Activated naive CD4-positive, alpha-beta T cell treated with anti-CD3 and anti-CD28 coated beads, Interleukin-2, amount 50 U/mL, for 72 hours (primary cell): ENCODE measurements at places on chromosomes 6 and 20. TPM values are rescaled to one million over a fixed set of nuclear protein-coding genes. Genes with fewer than 3 reads are reported as not detected.

Gene LY6G6D
- total RNA-seq, result not detected

DNA sequence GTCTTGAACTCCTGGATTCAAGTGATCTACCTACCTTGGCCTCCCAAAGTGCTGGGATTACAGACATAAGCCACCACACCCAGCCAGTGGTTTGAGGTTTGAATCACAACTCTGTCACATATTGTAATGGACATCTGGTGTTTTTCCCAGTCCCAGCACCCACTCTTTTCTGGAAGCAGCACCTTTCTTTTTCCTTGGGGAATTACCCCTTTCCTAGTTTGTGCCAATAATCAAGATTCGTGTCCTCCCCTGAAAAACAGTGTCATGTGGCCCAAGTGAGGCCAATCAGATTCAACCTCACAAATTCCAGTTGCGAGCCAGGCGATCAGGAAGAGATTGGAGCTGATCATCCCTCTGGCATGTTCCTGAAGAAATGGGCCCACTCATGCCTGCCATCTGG is 71.7 kb upstream of the SGK1 start:
- no peak for DNase-seq

- no peak for DNase-seq
Observed at GRCh38 chr6:83199173-83199862, 6.2 kb downstream of the RWDD2A start.

DNA sequence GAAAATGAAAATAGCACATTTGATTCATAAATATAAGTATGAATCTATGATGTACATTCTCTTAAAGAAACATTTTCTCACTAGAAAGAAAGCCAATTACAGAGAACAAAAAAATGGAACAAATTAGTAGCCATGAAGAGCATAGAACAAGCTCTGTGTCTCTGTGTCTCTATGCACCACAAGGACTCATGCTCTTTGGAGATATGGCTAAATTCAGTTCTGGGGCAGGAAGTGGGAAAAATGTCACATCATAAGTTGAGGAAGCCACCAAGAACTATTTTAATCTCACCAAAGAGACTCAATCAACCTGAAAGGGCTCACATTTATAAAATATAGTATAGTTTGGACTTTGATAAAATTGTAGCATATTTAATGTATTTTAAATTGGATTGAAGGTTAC is 1259.8 kb upstream of the GJE1 start:
- DNase-seq, result no peak

Gene ZNF311
- 0.53 TPM for total RNA-seq

DNA sequence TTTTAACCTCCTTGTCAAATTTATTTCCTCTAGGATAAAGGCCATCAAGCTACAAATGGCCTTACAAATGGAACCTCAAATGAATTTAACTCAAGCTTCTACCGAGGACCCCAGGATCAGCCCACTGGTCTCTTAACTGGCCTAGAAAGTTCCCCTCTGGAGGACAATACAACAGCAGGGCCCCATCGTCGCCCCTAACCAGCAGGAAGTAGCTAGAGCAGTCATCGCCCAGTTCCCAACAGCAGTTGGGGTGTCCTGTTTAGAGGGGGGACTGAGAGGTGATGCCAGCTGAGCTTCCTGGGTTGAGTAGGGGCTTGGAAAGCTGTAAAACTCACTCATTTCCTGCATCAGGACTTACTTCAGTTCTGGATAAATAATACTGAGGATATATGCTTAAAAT is 25.6 kb downstream of the CEP85L start:
- no peak for DNase-seq

DNA sequence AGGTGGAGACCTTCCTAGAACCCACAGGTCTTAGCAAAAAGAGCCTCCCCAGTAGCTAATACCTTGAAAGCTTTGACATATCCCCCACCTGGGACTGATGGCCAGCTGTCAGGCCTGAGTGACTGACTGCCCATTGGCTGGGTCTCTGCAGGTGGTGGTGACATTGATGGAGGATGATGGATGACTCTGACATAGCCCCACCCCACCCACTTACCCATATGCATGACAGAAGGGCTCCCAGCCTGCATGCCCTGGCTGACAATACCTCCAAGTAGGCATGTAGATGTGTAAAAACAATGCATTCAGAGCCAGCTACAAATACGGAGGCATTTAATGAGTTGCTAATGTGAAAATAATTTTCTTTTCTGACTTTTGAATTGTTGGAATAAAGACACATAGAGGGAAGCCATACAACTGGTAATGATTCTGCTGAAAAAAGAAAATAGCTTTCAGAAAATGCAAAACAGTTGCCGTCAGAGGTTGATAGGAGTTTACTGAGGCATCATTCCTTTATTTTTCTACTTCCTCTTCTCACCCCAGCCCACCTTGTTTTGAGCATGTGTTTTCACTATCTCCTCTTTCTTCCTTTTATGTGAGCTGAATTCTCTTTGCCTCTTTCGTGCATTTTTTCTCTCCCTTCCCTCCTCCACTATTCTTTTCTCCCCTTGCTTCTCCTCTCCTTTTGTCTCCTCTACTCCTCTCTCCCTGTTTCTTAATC is 70.6 kb downstream of the OLIG3 start:
- no peak for DNase-seq

DNA sequence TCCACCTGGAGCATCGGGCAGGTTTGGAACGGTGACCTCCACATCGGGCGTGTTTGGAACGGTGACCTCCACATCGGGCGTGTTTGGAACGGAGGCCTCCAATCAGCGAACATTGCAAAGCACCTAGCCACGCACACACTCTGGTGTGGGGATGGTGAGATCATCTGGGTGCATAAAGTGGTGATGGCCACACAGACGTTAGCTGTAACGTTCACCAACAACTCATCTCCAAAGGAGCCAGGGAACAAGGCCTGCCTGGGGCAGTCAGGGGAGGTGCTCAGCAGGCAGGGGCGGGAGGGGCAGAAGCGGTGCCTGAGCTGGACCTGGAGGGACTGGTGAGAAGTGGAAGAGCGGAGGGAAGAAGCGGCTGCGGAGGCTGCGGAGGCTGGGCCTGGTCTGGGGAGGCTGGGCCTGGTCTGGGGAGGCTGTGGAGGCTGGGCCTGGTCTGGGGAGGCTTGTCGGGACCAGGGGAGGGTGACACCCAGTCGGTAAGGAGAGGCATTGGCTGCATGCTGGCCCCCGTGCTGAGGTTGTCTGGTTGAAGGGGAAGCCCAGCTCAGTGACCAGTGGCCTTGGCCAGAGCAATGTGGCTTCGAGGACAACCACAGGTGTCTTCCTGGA is 89.9 kb downstream of the PSMB1 start:
- no peak for DNase-seq

- DNase-seq, result no peak
Observed at GRCh38 chr20:58137236-58137635, 91.2 kb downstream of the ANKRD60 start.

Gene TRIM10
- total RNA-seq, result 0.70 TPM

DNA sequence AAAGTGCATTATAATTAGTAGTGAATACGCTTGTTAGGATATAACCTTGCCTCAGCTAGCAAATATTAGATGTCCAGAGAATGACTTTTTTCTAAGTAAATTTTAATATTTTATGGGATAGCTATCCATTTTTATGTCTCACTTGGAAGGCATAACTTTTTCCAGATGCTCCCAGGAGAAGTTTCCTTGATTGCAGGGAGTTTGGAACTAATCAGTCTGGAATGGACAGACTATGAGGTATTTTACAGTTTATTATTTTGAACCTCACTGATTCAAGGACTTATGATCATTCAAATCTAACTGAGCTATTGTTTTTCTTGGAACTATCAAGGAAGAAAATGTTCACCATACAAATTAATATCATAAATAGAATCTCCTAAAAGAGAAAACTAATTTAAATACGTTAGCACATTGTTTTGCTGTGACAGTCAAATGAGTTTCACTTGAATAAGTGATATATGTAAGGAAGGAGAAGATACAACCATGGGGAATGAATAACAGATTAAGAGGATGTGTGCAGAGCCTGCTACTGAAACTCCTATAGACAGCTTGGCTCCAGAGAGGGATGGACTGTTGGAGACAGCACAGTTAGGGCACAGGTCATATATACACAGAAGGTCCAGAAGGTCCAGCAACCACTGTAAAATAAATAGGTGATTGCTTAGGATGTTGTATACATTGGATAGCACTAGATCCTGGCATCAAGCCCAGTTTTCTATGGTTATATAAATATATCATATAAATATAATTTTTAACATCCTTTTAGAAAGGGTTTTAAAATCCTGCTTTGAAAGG is 20.6 kb upstream of the LCA5 start:
- no peak for DNase-seq

DNA sequence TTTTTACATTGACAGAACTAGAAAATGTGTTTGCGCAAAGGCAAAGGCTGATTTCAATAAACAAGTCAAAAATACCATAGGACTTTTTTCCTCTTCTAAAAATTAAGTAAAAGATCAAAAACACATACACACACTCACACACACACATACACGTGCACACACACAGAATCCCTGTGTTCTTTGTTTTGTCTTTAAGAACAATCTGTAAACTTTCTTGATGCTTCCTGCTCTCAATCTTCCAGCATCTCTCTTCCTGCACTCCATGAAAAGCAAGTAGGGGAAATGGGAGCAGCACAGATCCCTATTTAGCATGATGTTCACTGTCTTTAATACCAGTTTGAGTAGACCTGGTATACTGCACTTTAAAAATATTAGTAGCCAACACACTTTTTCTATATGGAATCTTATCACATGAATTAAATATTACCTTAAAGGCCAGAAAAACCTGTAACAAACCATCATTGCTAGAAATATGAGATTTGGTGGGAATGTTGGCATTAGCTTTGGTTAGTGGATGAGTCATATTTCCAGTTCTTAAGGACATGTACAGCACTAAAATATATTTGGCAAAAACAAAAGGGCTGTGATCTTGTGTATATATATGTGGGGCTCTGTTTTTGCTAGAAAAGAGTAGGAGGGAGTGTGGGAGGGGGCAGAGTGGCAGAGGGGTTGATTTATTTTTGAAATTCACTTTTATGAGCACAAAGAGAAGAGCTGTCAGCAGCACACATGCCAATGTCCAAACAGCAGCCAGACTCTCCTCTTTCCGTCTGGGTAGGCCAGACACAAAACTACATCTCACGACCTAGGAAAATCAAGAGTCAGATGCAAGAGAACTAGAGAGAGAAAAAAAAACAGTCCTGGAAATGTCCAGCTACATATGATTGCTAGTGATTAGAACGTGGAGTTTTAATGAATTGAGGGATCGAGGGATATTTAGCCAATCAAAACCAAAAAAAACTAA is 4.6 kb downstream of the PTPRK start:
- DNase-seq, result no peak

DNA sequence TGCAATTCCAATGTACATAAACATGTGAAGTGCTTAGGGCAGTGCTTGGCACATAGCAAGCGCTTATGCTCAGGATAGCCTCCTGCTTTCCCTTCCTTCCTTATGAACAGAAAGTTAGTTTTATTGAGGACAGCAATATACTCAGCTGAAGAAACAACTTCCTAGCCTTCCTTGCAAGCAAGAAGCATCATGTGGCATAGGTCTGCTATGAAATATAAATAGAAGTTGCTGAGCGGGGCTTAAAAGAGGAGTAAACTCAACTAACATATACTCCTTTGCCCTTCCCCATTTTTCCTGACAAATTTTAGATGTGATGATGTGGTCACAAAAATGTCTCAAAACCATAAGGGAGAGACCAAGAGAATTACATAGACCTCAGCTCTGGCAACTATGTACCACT is 98.9 kb downstream of the KIF16B start:
- DNase-seq, result no peak

GRCh38 chr6:40764726-40765125 is 177.6 kb upstream of the LRFN2 start:
- no peak for DNase-seq

GRCh38 chr20:47019121-47019824 is 124.6 kb downstream of the EYA2 start:
- DNase-seq, result no peak

GRCh38 chr6:111846066-111846465 is 27.2 kb downstream of the FYN start:
- no peak for DNase-seq

DNA sequence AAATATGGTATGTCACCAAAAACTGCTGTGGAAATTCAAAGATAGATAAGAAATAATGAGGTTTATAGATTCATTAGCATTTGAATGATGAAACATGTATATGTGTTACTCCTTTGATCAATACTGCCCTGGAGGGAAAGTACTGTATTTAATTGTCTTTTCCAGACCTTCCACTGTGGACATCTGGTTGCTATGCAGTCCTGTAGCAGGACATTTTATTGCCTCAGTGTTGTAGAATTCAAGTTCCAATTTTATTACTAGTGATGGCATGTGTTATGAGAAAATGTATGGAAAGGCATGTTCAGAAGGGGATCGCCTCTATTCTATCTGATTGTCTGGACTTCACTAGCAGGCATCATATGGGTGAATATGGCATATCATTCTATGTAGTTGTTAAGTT is 391.0 kb downstream of the TFAP2B start:
- DNase-seq, result no peak

Gene GPLD1
- total RNA-seq, result 0.16 TPM
